Fibroblast of skin of left biceps (primary cell): ENCODE measurements at places on chromosomes 5 and 9.

DNA sequence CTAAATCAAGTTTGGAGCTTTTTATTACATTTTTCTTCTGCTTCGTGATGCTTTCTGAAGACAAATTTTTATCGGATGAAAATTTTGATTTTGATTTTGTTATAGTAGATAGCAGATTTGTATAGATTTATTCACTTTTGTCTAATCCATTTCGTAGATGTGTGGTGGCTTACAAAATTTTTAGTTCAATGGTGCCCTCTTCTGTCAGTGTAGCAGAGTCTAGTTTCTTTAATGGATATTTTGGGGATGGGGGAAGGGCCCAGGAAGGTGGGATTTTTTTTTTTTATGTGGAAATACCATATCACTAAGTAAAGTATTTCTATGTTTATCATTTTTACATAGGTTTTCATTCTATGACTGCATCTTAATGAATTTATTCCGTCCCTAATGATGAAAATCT is 259.9 kb upstream of the TARS1 start:
- peak; percentile 20 for DNase-seq

DNA sequence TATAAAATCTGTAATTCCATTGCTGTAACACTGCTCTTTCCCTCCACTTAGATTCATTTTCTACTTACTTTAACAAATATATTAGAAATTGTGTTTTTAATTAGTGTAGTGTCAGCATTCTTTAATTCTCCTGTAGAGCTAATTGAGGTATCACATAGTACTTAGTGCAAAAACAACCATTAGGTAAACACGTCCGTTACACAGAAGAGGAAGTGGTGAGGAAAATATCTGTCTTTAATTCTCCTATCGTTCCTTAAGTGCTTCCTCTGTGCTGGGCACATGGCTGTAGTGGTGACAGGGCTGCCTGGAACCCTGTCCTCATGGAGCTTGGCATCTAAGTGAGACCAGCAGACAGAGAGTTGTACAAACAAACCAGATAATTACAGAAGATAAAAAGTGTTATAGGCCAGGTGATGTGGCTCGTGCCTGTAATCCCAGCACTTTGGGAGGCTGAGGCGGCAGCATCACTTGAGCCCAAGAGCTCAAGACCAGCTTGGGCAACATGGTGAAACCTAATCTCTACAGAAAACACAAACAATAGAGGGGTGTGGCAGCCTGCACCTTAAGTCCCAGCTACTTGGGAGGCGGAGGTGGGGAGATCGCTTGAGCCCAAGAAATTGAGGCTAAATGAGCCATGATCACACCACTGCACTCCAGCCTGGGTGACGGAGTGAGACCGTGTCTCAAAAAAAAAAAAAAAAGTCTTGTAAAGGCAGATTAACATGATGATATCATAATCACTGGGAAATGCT is 36.4 kb downstream of the PARP8 start:
- DNase-seq = no peak

- no peak for DNase-seq
Measured at GRCh38 chr5:143782588-143783386, 29.2 kb upstream of the HMHB1 start.

DNA sequence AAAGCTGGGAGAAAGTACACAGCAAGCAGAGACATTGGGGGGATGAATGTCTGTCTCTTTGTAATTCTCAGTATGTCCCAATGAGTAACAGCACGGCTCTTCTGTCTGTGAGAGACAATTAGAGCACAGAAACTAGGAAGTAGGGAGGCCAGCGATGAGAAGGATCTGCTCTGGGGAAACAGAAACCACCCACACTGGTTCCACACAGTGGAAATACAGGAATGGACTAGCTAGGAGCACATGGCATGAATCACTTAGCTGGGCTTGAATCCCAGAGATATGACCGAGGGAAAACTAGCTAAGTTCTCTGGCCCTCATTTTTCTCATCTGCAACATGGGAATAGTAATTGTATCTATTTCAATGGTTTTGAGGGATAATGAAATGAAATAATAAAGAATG is 895.9 kb downstream of the TLE4 start:
- DNase-seq = no peak

- no peak for DNase-seq
Measured at GRCh38 chr5:53739111-53739510, 178.7 kb downstream of the NDUFS4 start.

DNA sequence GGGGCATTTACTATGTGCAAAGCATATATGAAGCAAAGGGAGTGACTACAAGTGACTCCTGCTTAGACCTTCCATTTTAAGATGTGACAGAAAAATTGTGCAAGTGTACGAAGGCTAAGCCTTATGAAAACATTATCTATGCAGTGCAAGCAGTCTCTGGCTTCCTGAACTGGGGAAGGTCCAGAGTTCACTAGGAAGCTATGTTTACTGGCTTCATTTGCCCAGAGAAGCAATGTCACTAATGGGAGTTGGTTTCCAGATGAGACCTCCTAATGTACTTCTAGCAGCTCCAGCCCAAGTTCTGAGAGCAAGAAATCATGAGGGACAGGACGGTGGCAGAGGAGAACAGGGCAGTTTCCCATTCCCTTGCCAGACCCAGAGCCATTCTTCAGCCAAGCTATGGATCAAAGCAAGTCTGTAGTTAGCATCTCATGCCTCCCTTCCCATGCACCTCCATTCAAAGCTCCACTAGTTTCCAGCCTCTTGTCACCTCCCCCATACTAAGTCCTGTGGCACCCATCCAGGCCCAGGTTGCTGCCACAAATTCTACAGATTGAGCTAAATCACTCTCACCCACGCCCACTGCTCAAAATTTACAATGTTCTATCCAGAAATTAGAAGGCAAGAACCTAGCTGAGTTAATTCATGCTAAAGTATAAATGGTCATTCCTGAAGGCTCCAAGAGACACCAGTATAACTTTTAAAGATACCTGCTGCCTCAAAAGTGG is 21.8 kb downstream of the MCTP1 start:
- no peak for DNase-seq

- DNase-seq = no peak
Measured at GRCh38 chr5:57311921-57312735, 138.3 kb downstream of the GPBP1 start.

DNA sequence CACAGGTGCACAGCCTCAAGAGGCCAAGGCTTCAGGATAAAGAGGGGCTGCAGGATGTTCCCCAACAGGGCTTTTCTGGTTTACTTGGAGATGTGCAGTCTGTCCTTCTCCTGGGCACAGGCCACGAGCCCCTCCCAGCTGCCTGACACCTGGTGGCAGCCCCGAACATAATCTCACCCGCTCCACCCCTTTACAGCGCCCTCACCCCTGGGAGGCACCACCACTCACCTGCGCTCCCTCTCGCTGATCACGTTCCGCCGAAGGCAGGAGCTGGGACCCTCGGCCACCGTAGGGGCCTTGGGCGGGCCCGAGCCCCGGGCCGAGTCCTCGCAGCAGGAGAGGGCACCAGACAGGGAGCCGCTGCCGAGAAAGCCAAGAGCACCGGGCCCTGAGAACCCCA is 514 bp downstream of the SOHLH1 start:
- no peak for DNase-seq

DNA sequence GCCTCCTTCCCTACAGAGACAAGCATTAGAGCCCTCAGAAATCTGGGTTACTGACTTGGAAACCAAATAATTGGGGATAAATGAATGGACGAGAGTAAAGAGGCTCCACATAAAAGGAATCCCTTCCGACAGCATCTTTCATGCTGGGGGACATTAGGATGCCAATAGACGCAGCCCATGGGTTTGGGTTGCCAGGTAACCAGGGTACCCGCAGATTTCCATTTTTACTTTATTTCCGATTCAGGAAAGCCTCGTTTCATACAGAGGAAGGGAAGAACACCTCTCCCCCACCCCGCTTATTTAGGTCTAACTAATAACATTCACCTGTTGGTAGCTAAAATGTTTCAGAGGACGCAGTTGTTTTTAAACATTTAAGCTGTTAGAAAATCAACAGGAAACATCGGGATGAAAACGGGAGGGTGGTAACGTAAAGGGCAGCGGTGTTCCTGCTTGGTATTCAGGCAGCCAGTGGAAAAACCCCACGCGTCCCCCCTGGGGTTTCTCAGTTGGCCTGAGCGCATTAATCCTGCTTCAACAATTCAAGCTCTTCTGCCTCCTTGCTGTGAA is 179.5 kb downstream of the YTHDC2 start:
- no peak for DNase-seq

GRCh38 chr5:67196537-67197059 is at the start of gene CD180:
Gene CD180, minus strand, starts transcription at chr5:67196799. Its CDS starts 158 bp downstream, at chr5:67196641.
- no peak for DNase-seq

DNA sequence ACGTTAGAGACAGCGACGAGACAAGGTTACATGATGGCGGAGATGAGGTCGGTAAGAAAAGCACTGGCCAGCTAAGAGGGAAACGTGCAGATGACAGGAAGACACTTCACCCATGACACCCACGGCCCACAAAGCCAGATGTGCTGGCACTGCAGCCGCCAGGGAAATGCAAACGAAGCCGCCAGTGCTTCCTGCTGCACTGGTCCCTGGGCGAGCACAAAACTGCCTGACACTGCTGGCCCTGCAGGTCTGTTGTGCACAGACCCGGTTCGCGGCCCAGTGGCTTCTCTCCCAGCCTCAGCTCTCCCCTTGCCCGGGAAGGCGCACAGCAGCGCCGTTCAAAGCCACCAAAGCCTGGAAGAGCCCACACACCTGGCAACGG is 20.3 kb downstream of the QSOX2 start:
- no peak for DNase-seq

DNA sequence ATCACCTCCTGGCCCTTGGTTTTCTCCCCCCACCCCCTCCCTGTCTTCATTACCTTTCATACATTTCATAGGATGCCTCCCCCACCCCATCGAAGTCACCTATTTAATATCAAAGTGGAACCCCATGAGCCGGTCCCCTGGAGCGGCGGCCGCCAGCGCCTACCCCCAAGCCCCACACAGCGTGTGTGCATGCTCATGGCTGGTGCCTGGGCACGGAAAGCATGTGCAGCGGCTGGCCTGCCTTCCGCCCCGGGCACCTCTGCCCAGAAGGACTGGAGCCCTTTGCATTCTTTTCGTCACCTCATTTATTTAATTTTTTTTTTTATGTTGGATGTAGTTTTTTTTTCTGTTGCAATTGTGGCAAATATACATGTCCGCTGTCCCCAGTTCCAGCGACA is 116.2 kb downstream of the WNK2 start:
- no peak for DNase-seq

DNA sequence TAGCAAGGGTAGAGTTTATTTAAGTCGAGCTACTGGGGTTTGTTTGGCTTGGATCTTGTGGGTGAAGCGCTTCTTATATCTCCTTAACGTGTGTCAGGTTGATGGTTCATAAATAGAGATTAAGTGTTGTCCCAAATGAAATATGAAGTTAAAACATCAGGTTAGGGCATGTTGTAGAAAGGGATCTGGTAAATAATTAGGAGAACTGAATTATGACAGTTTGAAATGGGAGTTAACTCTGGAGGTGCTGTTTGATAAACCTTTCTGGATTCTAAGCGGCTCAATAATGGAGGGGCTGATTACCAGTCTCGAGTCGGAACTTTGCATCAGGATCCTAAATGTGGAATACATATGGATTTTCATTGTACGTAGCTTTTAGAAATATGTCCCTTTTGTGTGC is 717.0 kb upstream of the WWC1 start:
- DNase-seq = no peak

DNA sequence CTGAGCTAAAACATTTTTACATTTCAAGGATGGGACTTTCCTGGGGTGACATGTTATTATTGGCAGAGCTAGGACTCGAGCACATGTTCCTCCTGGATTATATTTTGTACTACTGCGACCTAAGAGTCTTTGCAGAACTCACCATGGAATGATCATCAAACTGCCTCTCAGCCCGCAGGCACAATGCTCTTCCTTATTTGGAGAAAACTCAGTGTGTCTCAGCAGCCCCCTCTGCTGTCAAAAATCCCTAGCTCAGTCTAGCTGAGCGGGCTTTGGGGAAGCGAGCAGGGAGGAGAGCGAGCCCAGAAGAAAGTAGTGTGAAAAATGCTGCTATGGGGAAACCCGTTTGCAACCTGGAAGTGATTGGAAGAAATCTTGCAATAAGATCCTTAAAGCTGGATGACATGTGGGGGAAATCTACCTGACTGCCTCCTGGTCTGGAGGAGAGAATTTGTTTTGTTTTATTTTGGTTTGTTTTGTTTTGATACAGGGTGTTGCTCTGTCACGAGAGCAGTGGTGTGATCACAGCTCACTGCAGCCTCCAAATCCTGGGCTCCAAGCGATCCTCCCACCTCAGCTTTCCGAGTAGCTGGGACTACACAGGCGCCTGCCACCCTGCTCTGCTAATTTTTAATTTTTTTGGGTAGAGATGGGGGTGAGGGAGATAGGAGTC is 89.9 kb upstream of the CLINT1 start:
- peak; percentile 94 for DNase-seq

GRCh38 chr5:15023846-15024245 is 152.3 kb upstream of the ANKH start:
- no peak for DNase-seq

- DNase-seq = no peak
Measured at GRCh38 chr9:128399861-128400260, 20.8 kb upstream of the CERCAM start.

DNA sequence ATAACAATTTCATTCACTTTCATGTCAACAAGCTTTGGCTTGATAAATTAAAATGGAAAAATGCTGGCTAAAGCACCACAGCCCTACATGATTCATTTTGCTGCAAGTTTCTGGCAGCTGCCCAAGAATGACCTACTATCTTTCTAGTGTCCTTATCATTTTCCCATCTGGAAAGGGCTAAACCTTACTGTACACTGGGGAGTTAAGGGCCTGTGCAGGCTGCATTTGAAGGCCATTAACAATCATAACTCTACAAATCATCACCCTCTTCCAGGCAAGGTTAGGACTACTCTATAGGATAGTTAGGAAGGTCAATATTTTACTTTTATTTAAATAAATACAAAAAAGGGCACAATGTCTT is 579.7 kb upstream of the ZNF608 start:
- DNase-seq = peak; percentile 68

GRCh38 chr5:135568246-135568645 is 10.5 kb downstream of the CXCL14 start:
- DNase-seq = no peak

GRCh38 chr5:168117469-168117868 is 174.0 kb upstream of the WWC1 start:
- no peak for DNase-seq

GRCh38 chr9:78567693-78568092 is 270.8 kb downstream of the PSAT1 start:
- DNase-seq = no peak

GRCh38 chr5:21834863-21835262 is 1018.3 kb downstream of the CDH12 start:
- DNase-seq = no peak
